Activated T-helper 9 cell treated with anti-CD3 and anti-CD28 coated beads, Interleukin-2, amount 50 U/mL, for 16 hours (primary cell): ENCODE measurements at places on chromosomes 5 and 9.

DNA sequence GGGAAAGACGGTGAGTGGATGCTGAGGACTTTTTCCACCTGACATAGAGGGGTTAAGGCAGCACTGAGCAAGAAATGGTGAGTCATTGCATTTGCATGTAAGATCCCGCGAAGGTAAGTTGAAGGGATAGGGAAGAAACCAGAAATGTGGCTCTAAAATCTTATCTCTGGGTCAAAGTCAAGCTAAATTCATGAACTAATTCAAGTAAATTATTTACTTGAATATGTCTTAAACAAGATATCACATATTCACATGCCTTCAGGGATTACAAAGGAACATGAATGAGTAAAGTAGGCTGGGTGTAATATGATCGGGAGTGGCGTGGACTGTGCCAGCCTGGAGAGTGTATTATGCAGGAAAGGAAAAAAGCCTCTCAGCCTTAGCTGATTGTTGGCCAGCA, 74.4 kb upstream of the EQTN start:
- DNase-seq: no peak

GRCh38 chr5:95048628-95049027, 236.3 kb downstream of the MCTP1 start:
- DNase-seq: no peak

DNA sequence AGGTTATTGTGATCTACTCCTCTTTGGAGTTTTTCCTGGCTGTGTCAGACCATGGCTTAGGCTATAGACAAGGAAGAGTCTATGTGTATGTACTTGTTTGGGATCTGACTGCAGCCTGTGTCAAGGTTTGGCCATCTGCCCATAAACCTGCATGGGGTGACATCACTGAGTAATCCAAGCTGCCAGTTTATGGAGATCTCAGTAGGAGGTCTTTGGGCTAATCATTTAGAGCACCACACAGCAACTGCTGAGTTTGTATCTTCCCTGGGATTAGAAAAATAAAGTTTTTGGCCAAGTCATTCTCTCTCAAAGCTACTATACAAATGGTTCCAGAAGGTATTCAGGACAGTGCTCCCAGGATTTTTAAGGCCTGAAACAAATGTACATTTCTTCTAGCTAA, 65.5 kb upstream of the HSPB3 start:
- DNase-seq: no peak

GRCh38 chr5:121987685-121988073, 25.9 kb downstream of the SRFBP1 start:
- DNase-seq: no peak

GRCh38 chr5:171661143-171661542, 124.5 kb upstream of the SMIM23 start:
- no peak for DNase-seq

DNA sequence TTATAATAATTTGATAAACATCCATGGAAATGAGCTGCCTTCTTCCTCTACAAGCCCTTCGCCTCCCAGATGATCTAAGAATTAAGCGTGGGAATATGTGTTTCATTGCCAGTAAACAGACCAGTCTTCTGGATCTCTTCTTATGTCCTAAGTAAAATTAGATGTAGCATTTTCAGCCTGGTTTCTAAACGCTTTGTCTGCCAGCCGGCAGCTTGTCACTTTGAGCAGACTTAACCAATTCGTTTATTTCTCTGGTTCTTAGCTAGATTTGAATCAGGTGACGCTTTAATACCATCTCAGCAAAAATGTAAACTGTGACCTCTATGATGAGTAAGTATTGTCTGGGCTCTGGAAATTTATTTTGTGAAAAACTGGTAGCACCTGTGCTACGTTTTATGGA, 380.6 kb upstream of the NUDT12 start:
- DNase-seq: no peak

DNA sequence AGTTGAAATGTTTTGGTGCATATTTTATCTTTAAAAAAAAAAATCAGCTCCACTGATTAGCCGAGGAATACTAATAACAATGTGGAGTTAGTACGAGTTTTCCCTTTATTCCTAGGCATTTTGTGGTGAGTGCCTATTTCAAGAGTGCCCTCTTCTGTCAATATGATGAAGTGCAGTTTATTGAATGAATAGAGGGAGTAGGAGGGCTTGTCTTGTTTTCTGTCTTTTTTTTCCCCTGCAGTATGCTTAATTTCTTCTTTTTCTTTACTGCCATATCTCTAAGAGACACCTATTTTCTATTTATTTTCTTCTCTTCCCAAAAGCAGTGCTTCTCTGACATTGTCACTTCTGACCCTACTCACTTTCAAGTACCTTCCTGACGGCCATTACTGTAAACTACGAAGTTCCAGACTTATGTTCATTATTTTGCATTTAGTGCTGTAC, 169.6 kb upstream of the PITX1 start:
- DNase-seq: no peak

GRCh38 chr9:20189871-20190270, 401.0 kb upstream of the SLC24A2 start:
- no peak for DNase-seq

GRCh38 chr5:94432499-94432898, 185.9 kb downstream of the KIAA0825 start:
- DNase-seq: no peak

GRCh38 chr5:143354025-143354424, 49.5 kb downstream of the NR3C1 start:
- no peak for DNase-seq

- peak; percentile 43 for DNase-seq
These were observed 203.9 kb downstream of the FRMD3 start for GRCh38 chr9:83334320-83334719.

- DNase-seq: no peak
These were observed 96.9 kb downstream of the PRELID2 start for GRCh38 chr5:145738227-145738626.

- no peak for DNase-seq
These were observed 1.1 kb upstream of the FOXB2 start for GRCh38 chr9:77018058-77018968.

- no peak for DNase-seq
These were observed 412 bp downstream of the LCN1 start for GRCh38 chr9:135521608-135522095.

DNA sequence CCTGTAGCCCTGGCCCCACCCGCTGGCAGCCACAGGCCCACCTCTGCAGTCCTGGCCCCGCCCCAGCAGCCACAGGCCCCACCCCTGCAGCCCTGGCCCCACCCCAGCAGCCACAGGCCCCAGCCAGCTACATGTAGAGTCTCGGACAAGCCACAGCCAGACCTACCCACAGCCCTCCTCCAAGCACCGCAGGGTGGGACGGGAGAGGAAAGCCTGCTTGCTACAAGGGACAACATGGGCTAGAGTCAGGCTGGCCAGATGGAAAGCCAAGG, 49.5 kb upstream of the SARDH start:
- no peak for DNase-seq

- no peak for DNase-seq
These were observed 146.5 kb downstream of the LPAR1 start for GRCh38 chr9:110891760-110892159.

DNA sequence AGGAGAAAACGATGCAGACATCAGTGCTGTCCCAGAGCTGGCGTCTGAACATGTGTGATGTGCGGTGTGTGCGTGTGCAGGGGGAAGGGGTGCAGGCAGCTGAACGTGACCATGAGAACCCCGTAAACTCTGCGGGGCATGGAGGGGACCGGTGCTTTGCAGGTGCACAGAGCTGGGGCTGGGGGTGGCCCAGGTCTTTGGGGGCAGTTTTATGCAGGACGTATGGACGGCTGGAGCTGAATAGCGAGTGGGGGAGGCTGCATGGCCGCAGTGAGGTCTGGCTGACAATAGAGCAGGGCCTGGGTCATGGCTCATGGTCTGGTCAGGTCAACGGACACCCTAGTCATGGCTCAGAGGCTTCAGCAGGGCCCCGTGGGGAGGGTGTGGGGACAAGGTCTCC, 3.3 kb upstream of the EXOC3 start:
- DNase-seq: no peak

DNA sequence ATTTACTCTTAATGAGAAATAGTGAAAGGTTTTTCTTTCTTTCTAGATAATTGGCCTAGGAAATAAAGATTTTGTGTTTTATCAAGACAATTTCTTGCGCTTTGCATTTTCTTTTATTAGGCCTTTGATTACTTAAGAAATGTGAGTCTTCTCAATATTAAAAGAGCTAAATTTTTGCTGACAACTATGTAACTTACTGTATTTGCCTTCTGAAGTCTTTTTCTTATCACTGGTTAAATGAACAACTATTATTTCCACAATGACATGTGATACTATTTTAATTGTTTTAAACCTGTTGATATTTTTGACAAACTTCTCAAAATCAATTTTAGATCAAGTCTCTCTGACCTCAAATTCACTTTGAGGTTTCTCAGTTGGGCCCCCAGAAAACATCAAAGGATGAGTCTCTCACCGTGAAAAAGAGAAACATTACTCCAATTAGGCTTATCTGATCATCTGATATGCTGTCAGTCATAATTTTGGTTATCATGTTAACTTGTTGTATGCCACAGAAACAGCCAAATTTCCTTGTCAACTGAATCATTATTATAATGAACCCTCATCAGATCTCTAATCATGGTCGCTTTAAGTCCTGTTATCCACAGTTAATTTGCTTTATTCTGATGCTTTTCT, 48.8 kb downstream of the RAPGEF1 start:
- DNase-seq: no peak

- DNase-seq: no peak
These were observed 14.0 kb upstream of the FRMPD1 start for GRCh38 chr9:37636511-37637448.

- DNase-seq: no peak
These were observed 89.5 kb upstream of the ANKRD55 start for GRCh38 chr5:56322592-56322991.

GRCh38 chr5:32261198-32261597, 51.5 kb downstream of the MTMR12 start:
- DNase-seq: no peak

GRCh38 chr5:63878788-63879187, 83.5 kb downstream of the HTR1A start:
- no peak for DNase-seq

DNA sequence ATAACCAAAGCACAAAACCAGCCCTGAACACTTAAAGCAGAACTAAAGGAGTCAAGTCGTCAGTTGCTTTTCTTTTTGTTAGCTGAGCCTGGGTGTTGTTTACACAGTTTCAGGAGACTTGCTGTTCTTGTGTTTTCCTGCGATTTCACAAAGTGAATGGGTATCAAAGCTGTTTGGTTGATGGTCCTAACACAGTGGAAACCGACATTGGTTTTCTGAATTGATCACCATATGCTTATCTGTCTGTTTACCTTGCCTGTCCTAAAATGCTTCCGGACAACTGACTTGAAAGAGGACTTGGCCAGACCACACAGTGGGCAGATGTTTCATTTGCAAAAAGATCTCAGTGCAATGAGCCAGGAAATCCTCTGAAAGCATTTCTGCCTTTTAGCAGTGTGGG, 676.4 kb downstream of the PRELID2 start:
- no peak for DNase-seq

- DNase-seq: no peak
These were observed 34.7 kb upstream of the MIER3 start for GRCh38 chr5:56986626-56986947.

DNA sequence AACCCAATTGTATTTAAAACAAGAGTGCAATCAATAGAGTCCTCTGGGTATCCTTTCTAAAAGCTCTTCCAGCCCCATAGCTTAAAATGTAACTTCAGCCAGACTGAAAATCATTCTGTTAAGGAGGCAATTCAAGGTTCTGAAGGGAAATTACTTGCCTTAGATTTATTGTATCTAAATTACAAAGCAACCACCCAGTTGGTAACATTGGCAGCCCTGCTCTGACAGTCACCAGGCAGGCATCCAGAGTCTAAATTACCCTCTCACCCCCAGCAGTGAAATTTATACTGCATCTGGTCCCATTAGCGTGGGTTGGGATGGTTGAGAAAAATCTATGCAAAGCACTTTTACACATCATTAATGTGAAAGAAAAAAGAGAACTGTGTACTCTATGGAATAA, 514.7 kb downstream of the MTRR start:
- no peak for DNase-seq

- DNase-seq: no peak
These were observed 266.4 kb downstream of the MCTP1 start for GRCh38 chr5:95018511-95018910.

GRCh38 chr5:107469485-107470294, 201.0 kb downstream of the EFNA5 start:
- no peak for DNase-seq

DNA sequence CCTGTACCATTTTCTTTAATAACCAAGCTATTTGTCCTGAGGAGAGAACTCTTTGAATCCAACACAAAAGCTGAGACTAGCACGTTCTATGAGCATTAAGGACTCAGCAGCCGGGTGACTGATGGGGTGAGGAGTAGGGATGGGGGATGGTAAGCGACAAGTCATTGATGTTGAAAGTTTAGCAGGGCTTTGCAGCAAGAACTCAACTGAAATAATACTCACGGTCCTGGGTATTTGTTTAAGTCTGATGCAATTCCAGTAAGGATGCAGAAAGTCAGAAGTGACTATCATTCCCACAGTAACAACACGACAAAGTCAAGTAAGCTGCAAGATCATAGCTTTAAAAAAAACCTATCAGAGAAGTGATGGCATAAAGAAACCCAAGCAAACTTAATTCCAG, 131.1 kb downstream of the ACTL7B start:
- no peak for DNase-seq

DNA sequence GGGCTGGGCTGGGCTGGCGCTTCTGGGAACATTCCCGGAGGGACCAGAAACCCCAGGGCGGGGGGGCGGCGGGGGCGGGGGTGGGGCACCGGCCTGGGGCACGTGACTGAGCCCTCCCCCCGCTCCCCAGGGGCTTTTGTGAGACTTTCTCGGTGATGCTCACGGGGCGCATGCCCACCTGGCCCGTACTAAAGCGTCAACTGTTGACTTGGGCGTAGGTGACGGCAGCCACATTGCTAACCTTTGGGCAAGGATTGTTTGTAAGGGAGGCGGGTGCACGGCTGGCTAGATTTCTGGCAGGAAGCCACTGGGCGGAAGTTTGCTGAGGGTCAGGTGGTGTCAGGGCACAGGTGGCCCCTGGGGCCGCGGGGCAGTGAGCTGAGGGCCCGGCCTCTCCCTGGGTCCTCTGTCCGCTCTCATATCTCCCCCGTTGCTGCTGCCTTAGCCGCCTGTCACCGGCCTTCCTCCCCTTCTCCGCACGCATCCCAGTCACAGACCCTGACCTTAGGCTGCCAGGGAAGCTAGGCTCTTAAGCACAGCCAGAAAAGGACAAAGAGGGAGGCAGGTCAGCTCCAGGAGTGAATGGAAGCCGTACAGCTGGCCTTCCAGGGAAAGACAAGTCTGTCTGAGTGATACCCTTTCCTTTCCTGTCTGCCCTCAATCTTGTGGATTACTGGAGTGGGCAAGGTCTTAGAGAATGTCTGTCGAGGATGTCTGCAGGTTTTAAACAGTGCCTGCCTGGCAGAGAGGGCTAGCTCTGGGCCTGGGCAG, 812 bp downstream of the CACFD1 start:
- DNase-seq: no peak

- no peak for DNase-seq
These were observed 478.9 kb downstream of the PSAT1 start for GRCh38 chr9:78775696-78776295.

GRCh38 chr9:73234008-73234360, 82.3 kb downstream of the ANXA1 start:
- DNase-seq: no peak

- DNase-seq: no peak
These were observed 11.4 kb upstream of the GRIN1 start for GRCh38 chr9:137127301-137128157.

- no peak for DNase-seq
These were observed 312.0 kb downstream of the TLE1 start for GRCh38 chr9:81377320-81377719.

- DNase-seq: no peak
These were observed 17.9 kb upstream of the MSMP start for GRCh38 chr9:35771943-35772342.
